ENCODE measurements at places on chromosomes 1 and 21.

DNA sequence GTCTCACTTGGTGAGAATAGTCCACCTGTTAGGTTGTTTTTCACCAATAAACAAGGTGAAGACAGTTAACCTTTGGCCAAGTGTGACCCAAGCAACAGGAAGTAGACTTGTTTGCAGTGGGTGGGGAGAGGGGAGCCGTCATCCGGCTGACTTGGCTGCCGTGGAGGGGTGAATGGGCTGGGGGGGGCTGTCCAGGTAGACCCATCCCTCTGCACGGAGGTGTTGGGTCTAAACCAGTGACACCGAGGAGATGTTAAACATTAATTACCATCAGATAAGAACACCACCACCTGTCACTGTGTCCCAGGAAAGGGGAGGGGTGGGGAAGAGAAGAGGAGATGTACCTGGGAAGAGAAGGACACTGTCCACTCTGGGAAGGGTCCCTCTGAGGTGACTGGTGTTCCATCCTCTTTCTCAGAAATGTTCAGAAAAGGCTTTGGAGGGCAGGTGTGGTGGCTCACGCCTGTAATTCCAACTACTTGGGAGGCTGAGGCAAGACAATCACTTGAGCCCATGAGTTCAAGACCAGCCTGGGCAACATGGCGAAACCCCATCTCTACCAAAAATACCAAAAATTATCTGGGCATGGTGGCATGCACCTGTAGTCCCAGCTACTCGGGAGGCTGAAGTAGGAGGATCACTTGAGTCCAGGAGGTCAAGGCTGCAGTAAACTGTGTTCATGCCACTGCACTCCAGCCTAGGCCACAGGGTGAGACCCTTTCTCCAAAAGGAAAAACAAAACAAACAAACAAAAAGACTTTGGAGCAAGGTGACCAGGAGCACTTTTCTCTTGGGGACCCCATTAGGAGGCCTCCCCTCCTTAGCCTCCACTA, 6.7 kb upstream of the MYOM3 start:
- no peak for DNase-seq

GRCh38 chr21:42669041-42669440, 15.6 kb downstream of the PDE9A start:
- DNase-seq = no peak

GRCh38 chr1:105072446-105072845, 1322.7 kb downstream of the AMY1C start:
- DNase-seq = no peak

- DNase-seq = no peak
Observed at GRCh38 chr1:85240174-85240601, 19.3 kb downstream of the C1orf52 start.

GRCh38 chr1:169094897-169095569, 11.5 kb upstream of the ATP1B1 start:
- DNase-seq = no peak

GRCh38 chr1:27388337-27389005, 4.0 kb upstream of the GPR3 start:
- DNase-seq = peak; percentile 51

DNA sequence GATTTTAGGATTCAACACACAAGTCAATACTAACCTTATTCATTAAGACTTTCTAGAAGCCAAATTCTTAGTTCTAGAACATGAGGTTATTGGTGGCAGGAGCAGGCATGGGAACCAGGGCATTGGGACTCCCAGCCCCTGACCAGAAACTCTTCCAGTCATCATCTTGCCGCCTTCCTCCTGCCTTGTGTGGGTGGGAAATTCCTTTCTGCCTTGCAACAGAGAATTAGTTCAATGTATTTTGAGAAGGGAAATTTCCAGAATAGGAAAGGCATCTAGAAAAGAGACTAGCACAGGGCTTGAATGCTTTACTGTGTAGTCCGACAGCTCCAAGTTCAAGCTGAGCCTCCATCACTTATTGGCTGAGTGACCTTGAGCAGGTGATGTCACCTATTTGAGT, 8.7 kb downstream of the GRHL3 start:
- no peak for DNase-seq

- no peak for DNase-seq
Observed at GRCh38 chr1:9068981-9069325, 482 bp downstream of the SLC2A5 start.

GRCh38 chr1:244654108-244655038, 1.4 kb downstream of the DESI2 start:
- no peak for DNase-seq

GRCh38 chr1:45987204-45987603, 145.2 kb downstream of the PIK3R3 start:
- DNase-seq = no peak

DNA sequence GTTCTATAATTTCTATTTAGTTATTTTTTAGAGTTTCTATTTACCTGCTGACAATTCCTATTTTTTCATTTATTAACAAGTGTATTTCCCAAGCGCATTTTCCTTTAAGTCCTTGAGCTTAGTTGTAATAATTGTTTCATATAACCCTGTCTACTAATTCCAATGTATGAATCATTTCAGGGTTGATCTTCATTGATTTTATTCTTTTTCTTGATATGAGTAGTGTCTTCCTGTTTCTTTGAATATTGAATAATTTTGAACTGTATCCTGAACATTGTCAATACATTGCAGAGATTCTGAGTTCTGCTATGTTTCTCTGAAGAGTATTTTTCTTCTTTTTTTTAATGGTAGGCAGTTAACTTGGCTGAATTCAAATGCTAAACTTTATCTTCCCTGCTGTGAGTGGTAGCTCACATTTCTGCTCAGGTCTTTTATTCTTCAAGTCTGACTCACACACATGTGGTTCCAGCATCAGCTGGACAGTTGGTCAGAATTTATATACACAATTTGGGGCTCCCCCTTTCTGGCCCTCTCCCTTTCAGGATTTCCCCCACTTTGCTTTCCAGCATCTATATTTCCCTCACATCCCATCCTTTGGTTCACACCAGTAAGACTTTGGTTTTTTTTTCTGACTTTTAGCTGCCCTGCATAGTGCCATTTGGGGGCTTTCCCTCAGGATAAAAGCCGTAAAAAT, 54.4 kb upstream of the WDR26 start:
- DNase-seq = no peak

- no peak for DNase-seq
Observed at GRCh38 chr1:221712198-221712684, 29.6 kb downstream of the DUSP10 start.
